ENCODE measurements at places on chromosomes 2 and 18.

DNA sequence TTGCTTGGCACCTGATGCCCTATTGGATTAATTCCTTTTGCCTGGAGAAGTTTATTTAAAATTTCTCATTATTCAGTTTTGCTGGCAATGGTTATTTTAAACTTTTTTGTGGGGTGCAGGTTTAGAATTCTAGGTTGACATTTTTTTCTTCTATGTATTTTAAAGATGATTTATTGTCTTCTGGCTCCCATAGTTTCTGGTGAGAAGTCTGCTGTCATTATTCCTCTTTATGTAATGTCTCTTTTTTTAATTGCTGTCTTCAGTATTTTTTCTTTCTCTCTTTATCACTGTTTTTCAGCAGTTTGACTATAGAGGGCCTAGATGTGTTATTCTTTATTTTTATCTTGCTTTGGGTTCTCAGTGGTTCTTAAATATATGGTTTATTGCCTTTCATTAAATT lies 182.2 kb upstream of the STON1 start:
- DNase-seq, result no peak

DNA sequence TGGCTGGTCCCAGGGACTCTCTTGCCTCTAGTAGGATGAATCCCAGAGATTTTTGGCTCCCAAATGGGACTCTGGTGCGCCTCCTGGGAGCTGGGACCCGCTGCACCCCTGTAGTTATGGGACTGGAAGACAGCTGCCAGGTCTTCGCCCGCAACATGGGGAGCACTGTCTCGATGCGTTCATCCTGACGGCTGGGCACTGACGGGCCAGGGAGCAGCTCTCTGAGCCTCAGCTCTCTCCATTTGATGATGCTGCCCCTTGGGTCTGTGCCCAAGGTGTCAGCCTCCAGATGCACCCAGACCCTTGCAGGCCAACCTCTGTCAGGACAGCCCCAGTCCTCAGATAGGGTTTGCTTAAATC lies 9.3 kb upstream of the ARMC9 start:
- DNase-seq, result no peak

- DNase-seq, result no peak
Observed at GRCh38 chr2:26478366-26478765, 442 bp upstream of the OTOF start.

DNA sequence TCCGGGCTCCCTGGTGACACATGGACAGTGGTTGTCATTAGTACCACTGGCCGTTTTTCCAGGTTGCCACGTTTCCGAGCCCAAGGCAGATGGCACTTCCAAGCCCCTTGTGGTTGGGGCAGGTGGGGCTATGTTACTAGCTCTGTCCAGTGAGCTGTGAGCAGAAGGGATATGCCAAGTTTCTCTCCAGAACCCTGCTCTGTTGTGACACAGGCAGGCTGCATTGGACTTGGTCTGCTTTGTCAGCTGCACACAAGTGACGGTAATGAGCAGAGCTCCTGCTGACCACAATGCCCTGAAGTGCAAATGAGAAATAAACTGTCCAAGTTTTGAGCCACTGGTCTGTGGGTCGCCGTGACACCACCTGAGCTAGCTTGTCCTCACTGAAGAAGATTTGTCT lies 118.8 kb downstream of the GYPC start:
- DNase-seq, result no peak

GRCh38 chr18:42028247-42028832 lies 73.3 kb downstream of the PIK3C3 start:
- no peak for DNase-seq

- DNase-seq, result no peak
Observed at GRCh38 chr2:112519506-112519905, 22.8 kb upstream of the POLR1B start.

DNA sequence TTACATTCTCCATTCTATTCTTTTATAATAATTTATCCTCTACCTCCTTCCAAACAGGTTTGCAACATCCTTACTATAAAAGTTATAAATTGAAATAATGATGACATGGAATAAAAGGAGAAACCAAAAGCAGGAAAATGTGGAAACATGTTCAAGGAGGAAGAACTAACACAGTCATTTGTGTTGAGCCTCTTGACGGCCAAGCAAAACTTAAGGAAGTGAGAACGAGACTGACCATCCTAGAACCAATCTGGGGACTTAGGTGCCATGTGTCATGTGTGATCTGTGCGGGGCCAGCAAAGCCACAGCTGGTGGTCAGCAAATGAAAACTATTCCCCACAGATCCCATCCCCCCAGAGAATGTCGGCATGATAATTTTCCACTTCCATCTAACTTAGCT lies 25.6 kb upstream of the FAM124B start:
- DNase-seq, result no peak

DNA sequence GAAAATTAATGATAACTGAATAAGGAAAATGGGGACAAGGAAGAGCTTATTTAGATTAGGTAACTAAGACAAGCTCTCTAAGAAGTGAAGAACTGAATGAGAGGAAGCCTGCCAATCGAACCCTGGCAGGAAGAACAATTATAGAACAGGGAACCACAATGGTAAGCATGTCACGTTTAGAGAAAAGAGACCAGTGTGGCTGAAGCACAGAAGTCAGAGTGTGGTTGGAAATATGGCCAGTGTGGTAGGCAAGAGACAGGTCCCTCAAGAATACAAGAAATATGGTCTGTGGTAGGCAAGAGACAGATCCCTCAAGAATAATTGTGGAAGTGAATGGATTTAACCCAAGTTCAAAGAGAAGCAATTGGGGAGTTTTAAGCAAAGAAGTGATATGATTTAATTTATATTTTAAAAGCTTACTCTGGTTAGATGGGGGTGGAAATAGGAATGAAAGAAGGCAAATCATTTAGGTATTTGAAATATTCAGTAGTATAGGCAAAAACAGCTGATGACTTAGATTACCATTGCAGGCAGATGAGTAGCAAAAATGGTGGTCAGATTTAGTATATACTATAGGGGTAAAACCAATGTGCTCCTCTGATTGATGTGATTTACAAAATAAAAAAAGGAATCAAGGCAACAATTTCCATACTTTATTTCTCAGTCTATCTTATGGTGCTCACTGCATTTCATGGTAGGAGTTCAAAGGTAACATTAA lies 38.8 kb upstream of the ERMN start:
- DNase-seq, result no peak

DNA sequence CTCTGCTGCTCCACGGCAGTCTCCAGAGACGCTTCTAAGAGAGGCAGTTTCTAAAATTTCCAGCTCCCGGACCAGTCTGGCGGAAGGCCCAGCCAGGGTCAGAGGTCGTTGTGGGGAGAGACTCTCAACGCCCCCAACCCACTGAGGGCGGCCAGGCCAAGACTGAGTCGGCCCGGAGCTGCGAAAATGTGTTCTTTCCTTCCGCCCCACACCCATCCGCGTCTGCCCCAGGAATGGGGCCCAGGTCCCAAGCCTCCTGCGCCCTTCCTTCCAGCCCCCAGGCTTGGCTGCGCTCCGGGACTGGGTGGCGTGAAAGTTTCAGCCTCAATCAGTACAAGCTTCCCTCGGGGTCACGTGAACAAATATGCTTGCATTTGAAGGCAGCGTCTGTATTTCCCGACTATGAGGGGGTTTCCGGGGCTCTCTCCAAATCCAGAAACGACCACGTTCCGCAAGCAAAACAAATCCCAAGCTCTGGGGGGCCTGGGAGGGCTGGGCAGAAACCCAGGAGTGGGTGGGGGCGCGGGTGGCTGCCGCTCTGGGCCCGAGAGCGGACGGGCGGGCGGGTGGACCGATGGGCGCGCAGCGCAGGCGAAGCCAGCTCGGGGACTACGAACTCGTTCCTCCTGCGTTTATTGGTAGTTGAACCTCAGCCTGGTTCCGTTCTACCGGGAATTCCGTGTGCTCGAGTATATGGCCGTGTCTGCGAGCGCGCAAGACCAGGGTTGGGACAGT lies 3.3 kb downstream of the HOXD3 start:
- no peak for DNase-seq

DNA sequence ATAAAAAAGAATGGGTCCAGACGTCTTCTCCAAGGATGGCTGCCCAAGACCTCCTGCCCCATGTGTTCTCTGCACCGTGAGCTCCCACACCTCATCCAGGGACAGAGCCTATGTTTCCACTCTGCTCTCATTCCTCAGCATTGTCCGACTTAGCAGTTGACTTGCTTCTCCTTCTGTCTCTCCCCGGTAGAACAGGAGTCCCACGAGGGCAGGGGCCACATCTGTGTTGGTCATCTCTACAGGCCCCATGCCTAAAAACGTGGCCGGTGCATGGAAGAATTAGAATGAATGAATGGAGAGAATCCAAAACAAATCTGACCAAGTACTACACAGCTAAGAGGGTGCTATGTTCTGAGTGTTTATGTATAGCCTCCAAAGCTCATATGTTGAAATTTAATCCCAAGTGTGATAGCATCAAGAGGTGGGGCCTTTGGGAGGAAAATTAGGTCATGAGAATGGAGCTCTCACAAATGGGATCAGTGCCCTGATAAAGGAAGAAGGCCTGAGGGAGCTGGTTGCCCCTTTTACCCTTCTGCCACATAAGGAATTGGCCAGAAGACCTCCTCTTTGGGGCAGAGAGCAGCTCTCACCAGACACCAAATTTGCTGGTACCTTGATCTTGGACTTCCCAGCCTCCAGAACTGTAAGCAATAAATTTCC lies 55.9 kb downstream of the FAM178B start:
- no peak for DNase-seq

- no peak for DNase-seq
Observed at GRCh38 chr18:60664736-60665135, 292.2 kb upstream of the MC4R start.

DNA sequence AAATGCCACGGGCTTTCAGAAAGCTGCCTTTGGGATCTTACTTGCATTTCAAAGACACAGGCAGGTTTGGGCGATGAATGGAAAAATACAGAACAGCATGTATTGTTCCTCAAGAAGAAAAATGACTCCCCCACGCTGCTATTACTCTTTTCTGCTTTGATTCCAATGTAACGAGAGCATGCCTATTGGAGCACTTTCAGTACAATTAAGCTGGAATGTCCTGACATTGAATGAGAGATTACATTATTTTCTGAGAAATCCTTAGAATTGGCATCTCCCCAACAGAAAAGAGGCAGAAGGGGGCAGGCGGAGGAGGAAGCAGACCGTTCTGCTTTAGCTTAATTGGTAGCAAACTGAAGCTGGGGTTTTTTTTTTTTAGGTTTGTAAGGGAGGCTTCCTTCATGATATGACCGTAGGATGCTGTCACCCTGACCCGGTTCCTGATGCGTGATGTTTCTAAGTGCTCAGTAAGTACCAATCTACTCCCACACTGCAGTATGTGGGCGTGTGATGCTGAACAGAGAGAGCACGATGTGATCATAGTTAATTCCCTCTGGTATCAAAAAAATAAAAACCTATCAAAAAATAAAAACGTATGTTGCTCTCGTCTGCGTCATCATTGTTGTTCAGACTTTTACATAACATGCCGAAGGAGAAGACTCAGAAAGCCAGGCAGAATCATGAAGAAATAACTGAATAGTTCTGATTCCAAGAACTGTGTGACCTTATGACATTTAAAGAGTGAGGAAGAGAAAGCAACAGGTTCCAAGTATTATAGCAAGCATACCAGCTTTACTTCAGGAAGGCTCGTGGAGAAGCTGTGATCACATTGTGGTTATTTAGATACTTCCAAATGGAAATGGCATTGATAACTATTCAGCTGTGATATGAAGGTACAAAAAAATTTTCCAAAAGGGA lies 40.5 kb downstream of the LONRF2 start:
- no peak for DNase-seq

GRCh38 chr18:75422341-75422910 lies 5.1 kb downstream of the SMIM21 start:
- DNase-seq, result no peak

- DNase-seq, result no peak
Observed at GRCh38 chr2:209307161-209308001, 116.5 kb upstream of the MAP2 start.

DNA sequence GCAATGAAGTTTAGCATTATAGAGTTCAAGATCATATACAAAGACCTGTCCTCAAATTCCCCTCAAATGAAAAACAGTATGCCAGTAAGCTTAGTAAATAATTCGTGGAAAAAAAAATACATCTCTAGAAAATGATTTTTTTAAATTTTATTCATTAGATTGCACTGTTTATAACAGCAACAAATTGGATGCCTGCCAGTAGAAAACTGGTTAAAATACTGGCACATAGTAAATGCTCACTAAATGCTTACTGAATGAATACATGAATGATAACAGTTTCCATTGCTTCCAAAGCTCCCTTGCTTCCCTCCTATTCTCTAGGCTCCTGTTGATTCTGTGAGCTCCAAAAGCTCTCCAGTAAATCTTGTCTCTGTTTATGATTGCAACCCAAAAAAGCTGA lies 25.5 kb upstream of the SEH1L start:
- no peak for DNase-seq

GRCh38 chr2:35787302-35788031 lies 568.1 kb upstream of the CRIM1 start:
- DNase-seq, result no peak

DNA sequence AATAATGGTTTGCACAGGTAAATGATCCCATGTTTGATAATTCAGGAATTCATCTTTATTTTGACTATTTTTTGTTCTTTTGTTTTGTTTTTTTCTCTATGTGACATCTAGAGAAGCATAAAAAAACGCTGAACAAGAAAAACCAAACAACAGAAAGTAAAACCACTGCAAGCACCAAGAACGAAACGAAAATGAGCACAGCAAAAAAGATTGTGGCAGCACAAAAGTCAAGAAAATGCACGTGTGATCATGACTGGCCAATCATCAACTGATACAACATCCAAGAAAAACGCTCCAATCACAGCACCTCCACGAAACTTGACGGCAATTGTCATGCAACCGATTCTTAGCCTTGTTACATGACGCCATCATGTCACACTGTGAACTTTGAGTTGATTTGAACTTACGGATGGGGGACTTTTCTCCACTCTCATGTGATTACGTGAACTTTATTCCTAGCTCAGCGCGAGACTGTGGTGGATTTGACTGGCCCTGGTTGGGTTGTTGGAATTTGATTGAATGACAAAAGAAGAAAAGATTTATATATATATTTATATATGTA lies 318.7 kb downstream of the CELF4 start:
- no peak for DNase-seq

GRCh38 chr18:39751161-39751560 lies 2185.6 kb upstream of the CELF4 start:
- DNase-seq, result no peak

- DNase-seq, result no peak
Observed at GRCh38 chr2:160465002-160465401, 28.6 kb downstream of the RBMS1 start.

GRCh38 chr2:233311241-233311926 lies 3.8 kb downstream of the SAG start:
- DNase-seq, result no peak

GRCh38 chr2:12177455-12178288 lies 431.2 kb downstream of the LPIN1 start:
- no peak for DNase-seq

DNA sequence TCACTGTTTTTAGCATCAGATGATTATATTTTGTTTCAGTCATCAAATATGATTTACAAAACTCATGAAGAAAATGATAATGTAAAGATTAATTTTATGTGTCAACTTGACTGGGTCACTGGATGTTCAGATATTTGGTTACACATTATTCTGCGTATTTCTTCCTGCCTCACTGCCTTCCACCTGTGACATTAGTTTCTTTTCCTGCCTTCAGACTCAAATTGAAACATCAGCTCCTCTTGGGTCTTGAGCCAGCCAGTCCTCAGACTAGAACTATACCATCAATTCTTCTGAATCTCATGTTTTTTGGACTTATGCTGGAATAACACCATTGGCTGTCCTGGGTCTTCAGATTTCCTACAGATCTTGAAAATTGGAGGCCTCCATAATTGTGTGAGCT lies 96.7 kb downstream of the ZNF385B start:
- DNase-seq, result no peak
